ENCODE measurements at places on chromosomes 3 and 15.

DNA sequence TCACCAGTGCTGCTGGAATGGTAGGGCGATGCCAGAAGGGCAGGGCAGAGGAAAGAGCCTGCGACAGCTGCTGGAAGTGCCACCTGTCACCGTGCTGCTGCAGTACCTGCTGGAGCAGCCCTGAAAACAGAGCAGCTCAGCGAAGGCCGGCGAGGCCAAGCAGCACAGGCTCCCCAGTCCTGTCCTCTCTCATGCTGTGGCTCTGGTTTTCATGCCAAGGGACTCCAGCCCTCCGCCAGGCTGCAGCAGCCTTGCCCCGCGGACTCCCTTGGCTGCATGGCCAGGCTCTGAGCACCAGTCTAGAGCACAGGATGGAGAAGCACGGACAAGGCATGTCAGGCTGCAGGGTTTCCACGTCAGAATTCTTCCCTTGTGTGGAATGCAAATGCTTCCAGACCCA, 43.9 kb downstream of the ADCY5 start:
- DNase-seq, result no peak

GRCh38 chr3:169886671-169887070, 16.9 kb upstream of the LRRC31 start:
- DNase-seq, result no peak

- no peak for DNase-seq
Observed at GRCh38 chr3:17979911-17980310, 237.5 kb upstream of the TBC1D5 start.

DNA sequence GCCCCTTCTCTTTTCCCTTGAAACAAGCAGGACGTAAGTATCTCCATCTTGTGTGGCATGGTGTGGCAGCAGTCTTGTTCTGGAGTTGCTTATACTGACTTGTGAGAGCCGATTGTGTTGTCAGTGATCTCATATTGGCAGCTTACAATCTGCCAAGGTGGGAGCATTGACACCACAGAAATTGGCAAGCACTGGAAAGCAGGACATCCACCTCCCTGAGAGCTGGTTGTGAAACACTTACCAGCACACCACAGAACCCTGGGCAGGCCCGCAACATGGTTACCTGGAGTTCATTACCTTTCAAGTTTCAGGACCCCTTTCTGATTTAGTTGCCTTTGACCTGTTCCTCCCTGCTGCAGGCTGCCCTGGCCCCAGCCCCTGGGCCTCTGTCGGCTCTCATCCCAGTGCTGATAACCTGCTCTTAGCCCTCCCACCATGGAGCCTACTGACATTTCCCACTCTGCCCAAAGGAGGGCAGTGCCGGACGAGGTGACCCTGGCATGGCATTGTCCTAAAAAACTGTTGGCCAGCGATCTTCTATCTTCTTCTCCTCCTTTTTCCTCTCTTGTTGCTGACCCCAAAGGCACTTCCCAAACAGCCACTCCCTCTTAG, 10.6 kb upstream of the ATP2B2 start:
- no peak for DNase-seq

DNA sequence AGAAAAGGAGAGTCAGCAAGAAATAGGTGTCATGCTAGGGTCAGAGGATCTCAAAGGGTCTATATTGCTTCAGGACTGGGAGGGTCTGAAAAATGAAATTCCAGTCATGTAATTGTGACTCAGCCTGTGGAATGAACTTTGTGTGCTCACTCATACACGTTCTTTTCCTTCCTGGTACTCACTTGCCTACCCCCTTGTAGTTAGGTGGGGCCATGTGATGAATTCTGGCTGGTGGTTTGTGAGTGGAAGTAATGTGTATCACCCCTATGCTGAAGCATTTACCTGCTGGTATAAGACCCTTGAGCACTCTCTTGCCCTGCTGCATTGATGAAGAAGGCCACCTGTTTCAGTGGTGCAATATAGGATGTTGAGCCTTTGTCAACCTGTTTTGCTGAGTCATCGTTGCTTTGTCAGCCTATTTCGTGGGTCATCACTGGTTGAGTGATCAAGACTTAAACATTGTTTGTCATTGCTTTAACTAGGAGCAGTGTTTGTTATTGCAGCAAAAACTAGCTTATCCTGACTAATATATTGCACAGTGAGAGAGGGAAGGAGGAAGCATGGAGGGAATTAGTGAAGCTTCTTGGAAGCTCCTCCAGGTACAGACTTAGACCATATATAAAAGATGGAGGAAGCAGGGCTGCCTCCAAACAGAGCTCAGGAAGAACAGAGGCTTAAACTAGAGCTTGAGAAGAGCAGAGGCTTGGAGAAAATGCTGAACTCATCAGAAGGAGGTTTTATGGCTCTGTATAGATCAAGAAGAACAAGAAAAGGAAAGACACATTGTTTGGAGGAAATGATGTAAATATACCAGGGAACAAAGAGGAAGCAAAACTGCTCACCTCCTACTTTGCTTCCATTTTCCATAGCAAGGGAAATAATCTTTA, 28.9 kb downstream of the TLNRD1 start:
- no peak for DNase-seq

DNA sequence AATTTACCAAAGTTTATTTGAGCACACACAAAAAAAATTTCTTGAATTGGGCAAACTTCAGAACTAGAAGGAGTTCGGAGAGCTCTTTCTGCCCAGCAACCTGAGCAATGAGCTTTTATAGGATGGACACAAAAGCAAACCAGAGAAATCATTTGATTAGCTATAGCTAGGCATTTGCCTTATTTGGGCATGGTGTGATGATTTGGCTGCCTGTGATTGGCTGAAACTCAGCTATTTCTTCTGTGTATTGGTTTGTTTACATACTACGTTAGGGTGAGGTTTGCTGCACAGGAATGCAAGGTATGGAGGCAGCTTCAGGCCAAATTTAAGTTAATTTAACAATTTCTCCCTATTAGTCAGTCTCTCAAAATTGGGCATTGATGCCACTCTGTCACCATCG, 65.1 kb downstream of the NEK11 start:
- DNase-seq, result no peak

- DNase-seq, result no peak
Observed at GRCh38 chr15:78130466-78131294, 565 bp downstream of the CIB2 start.

GRCh38 chr3:122365073-122365472, 18.0 kb downstream of the MIX23 start:
- DNase-seq, result no peak

GRCh38 chr15:56241374-56242105, 2.1 kb downstream of the RFX7 start:
- no peak for DNase-seq

GRCh38 chr3:110026421-110026820, 689.1 kb upstream of the DPPA4 start:
- no peak for DNase-seq

- DNase-seq, result no peak
Observed at GRCh38 chr3:3603351-3603750, 195.9 kb upstream of the LRRN1 start.

DNA sequence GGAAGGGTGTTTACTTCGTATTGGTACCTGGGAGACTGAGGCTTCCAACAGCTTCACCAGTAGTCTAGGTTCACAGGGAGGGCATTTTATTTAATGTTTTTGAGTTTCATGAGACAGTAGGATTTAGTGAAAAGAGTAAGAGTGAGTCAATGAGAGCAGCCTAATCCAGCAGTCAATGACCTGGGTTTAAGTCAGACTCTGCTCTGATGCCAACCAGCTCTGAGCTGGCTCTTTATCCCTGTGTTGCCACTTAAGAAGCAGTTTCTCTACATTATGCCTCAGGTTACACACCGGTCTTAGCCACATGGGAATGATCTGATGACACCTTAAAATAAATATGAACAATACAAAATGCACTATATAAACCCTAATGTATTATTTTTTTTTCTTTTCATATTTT, 59.4 kb upstream of the KCNMB2 start:
- no peak for DNase-seq

- DNase-seq, result no peak
Observed at GRCh38 chr3:130299531-130299930, 45.9 kb upstream of the COL6A5 start.

- DNase-seq, result no peak
Observed at GRCh38 chr15:63112871-63113270, 8.8 kb upstream of the LACTB start.

DNA sequence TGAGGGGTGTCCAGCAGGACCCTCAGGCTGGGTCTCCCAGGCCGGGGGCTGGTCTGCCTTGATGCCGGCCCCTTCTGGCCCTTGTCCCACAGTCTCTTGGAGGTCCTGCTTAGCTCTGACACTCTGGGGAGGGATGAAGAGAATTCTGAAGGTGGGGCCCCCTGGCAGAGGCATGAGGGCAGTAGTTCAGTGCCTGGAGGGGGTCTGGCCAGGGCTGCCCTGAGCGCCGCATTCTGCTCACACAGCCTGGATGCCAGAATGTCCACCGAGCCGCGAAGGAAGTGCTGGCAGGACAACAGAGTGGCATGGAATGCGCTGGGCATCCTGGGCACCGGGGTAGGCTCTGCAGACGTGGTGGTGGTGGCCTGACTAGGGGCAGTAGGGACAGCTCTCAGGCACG, 55.5 kb downstream of the SMAD6 start:
- no peak for DNase-seq

GRCh38 chr3:52318186-52318816, 2.2 kb downstream of the DNAH1 start:
- no peak for DNase-seq

DNA sequence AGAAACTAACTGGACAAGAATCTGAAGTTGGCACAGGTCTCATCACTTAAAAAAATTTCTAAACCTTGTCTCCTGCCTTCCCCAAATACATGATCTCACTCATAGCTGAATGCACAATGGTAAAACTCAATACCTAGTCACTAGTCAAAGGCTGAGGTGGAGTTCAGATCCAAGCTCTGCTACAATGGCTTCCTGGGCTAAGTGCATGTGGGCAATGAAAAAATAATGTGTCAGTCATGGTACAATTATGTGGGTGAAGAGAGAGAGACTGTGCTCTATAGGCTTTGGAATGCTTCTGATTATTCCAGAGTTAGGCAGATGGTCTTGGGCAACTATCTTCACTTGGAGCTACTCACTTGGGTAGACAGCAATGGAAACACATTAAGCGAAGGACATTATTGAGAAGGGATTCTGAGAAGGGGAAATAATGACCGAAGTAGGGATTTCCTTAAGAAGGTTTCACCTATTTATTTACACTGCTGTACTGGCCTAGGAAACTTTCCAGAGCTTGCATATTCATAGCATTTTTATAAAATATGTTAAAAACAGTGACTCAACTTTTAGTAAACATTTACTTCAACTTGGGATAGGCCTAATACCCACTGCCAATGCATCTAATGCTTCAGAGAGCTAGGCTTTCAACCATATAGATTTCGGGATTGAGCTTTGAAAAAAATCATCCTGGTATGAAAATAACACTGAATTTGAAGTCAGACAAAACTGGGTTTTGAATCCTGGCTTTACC, 58.7 kb upstream of the PLXND1 start:
- no peak for DNase-seq

DNA sequence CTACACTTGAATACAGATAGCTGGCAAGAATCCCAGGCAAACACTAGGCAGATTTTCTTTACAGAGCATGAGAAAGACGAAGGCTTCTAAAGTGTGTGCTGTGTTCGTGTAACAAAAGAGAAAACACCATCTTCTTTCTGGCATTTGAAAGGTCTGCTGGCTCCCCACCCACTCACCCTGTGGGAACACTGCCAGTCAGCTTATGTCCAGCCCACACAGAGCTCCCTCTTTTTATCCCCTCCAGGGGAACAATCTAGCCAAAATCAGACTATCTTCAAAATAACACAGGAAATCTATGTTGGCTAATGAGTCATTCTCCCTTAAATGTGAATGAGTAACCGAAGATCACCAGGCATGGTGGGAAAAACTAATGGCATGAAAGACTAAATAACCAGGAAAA, 45.6 kb upstream of the PAQR5 start:
- no peak for DNase-seq

- DNase-seq, result no peak
Observed at GRCh38 chr15:55343168-55343567, 24.1 kb downstream of the PIGB start.

DNA sequence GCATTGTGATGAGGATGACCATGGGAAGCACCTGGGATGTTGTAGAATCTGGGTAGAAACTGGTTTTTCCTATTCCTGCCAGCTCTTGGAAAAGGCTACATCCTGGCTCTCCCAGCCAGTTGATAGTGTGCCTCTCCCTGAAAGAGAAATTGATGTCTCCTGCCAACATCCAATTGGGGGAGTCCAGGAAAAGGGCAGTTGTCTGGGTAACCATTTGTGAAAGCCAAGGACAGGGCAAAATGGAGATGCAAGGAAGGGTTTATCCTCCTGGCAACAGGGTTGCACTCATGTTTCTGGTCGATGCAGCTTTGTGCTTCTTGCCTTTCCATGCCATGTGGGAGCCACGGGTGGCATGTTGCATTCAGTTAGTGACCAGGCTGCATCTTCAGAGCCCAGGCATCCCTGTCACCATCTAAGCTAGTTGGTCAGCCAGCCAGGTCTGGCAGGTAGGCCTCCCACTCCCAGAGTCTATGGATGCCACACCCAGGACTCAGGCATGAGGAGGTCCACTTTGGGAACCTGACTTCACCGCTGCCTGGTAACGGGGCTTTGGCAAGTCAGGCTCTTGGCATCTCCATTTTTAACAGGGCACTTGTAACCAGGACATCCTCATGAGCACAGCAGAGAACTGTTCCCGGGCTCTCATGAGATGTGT, 153.5 kb downstream of the DNAJB8 start:
- peak; percentile 50 for DNase-seq

DNA sequence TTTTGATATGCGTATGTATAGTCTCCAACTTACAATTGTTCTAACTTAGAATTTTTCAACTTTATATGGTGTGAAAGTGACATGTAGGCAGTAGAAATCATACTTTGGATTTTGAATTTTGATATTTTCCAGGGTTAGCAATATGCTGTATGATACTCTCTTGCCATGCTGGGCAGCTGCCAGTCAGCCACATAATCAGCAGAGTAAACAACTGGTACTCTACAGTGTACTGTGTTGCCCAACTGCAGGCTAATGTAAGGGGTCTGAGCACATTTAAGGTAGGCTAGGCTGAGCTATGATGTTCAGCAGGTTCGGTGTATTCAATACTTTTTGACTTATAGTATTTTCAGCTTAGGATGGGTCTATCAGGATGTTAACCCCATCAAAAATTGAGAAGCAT, 52.0 kb upstream of the RYK start:
- DNase-seq, result no peak

DNA sequence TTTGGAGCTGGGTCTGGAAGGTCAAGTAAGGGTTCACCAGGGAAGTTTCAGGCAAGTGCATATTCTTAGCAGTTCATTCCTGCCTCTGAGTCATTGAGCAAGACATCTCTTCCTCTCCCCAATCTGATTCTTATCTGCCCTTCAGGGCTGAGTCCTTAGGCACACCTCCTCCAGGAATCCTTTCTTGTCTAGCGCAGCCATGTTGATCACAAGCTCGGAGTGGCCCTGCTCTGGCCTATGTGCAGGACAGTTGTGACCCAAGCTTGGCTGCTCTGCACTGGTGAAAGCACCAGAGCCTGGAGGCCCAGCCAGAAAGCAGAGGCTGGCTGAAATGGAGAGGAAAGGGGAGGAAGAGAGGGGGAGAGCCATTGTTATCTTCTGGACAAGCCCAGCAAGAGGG, 30.9 kb upstream of the MRPS22 start:
- no peak for DNase-seq

DNA sequence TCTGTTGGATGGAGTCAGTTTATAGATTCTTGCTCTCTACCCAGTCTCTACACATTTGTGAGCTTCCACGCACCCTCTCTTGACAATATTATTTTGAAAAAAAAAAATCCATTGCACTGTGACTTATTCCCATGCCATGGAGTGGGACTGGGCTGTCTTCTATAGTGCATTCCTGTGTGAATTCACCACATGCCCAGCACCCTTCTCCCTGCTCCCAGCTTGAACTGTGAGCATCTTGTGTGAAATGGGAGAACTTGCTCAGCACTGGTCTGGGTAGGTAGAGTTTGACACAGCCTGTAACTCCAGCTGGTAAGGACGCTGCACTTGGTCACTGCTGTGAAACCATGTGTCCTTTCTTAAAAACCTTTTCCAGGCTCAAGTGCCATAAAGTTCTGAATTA, 91.9 kb downstream of the ARNT2 start:
- DNase-seq, result no peak

Data from naive thymus-derived CD8-positive, alpha-beta T cell (primary cell).